ENCODE measurements at places on chromosomes 3 and 15.
A peak's percentile ranks its signal among the peaks of the same experiment; 100 is the strongest.

- DNase-seq, result no peak
Observed at GRCh38 chr3:29515451-29515850, 234.6 kb downstream of the RBMS3 start.

- DNase-seq, result no peak
Observed at GRCh38 chr15:96893159-96893906, 562.8 kb downstream of the NR2F2 start.

DNA sequence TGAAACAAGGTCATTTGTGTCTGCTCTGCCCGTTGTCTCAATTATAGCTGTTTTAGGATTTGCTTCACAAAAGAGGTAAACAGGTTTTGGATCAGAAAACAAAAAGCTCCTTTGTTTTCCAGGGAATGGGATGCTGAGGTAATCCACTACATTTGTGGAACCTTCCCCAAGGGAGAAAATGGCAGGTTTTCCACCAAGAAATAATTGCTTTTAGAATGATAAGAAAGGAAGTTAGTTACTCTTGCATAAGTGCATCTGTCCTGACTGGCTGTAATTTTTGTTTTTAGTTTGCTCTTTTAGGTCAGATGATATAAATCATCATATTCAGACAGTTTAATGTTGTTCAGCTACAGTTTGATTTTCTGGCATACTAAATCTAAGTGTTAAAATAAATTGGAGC is 198.5 kb upstream of the COL8A1 start:
- no peak for DNase-seq

DNA sequence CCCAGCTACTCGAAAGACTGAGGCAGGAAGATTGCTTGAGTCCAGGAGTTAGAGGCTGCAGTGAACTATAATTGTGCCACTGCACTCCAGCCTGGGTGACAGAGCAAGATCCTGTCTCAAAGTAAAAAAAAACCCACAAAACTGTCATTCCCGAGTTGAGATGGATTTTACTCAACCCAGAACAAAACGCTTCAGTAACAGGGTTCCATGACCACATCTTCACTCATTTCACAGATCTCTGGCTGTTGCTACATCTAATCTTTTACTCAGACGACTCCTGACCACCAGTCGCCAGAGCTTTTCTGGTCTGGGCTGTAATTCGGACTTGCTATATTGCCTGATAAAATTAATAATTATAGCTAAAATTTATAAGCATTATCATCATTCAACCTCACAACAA is 2.4 kb downstream of the DRD3 start:
- DNase-seq, result no peak

DNA sequence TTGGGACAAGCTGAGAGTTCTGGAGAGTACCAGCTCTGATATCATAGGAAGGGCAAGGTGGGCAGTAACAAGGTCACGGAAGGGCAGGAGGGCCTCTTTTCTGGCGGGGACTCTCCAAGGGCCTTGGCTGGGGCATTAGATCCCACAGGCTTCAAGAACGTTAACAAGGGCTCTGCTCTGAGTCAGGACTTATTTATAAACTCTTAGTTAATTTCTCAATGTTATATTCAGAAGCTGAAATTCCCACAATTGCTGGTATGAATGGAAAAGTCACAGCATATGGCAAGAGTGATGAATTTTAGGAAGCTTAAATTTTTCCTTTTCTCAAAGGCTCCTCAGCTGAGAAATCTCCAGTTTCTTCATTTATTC is 320.2 kb upstream of the TBC1D5 start:
- DNase-seq, result no peak

DNA sequence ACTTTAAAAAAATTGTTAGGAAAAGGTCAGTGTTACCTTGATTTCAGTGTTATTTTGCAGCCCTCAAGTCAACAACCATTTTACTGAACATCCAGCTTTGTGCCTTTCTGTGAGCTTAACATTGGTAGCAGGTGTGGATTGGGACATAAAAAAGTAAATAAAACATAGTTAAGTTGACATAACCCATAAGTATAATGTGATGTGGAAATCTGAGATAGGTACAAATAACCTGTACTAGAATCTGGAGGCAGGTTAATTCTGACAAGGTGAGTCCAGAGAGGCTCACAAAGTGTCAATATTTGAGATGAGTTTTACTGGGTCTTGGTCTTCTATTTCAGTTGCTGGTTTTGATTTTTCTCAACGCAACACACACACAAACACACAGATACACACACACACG is 151.3 kb downstream of the LPP start:
- no peak for DNase-seq

DNA sequence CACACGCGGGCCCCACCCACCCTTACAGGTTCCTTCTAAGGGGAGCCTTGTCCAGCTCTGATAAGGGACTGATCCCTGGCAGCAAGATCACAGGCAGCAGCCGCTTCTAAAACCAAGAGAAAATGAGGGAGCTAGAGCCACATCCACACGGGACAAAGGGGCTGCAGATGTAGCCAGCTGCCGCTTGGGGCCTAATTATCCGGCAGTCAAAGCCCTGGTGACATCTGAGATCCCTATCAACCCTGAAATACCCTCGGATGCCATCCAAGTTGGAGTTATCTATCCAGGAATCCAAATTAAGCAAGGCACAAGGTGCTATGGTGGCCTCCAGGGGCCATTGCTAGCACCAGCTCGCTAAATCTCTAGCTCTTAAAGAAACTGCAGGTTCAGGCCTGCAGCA is 248.3 kb downstream of the VPS13C start:
- DNase-seq, result no peak

DNA sequence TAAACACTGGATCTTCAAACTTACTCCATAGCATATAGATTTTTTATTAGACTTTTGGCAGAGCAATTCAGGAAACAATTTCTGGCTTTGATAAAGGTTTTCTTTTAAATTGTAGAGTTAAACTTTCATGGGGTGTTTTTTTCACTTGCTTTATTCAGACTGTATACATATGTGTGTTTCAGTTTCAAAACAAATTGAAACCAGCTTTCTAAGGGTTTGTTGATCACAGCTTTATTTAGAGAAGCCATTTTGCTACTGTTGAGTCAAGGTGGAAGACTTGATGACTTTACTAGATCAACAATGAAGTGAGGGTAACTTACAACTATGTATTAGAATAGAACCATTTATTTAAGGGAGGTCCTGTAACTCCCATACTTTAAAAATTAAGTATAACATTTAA is 6.2 kb downstream of the UBE2E1 start:
- no peak for DNase-seq

- DNase-seq, result no peak
Observed at GRCh38 chr3:61928039-61928438, 366.7 kb downstream of the PTPRG start.

GRCh38 chr3:141528800-141529199 is 42.0 kb downstream of the RASA2 start:
- DNase-seq, result no peak

GRCh38 chr15:37122703-37123102 is 22.4 kb upstream of the MEIS2 start:
- DNase-seq, result no peak

GRCh38 chr3:184993394-184993793 is 159.5 kb downstream of the C3orf70 start:
- DNase-seq, result no peak

- DNase-seq, result no peak
Observed at GRCh38 chr15:69390575-69390974, 23.6 kb upstream of the KIF23 start.

- DNase-seq, result no peak
Observed at GRCh38 chr15:91520850-91521249, 332.7 kb upstream of the SLCO3A1 start.

DNA sequence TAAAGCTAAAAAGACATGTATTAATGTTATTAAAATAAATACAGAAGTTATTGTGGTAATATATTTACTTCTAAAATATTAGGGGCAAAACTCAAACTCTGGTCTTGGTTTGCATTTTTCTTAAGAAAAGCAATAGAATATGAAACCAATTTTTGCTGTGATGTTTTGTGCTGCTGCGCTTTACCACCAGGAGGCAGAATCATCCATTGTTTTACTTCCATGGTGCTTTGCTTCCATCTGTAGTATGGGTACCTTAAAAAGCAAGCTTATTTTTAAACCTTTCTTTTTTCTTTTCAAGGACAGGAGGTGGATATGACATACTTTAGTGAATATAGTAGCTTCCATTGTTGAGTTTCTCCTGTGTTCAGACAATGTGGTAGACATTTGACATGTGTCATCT is 46.6 kb upstream of the MRPL3 start:
- DNase-seq, result no peak

DNA sequence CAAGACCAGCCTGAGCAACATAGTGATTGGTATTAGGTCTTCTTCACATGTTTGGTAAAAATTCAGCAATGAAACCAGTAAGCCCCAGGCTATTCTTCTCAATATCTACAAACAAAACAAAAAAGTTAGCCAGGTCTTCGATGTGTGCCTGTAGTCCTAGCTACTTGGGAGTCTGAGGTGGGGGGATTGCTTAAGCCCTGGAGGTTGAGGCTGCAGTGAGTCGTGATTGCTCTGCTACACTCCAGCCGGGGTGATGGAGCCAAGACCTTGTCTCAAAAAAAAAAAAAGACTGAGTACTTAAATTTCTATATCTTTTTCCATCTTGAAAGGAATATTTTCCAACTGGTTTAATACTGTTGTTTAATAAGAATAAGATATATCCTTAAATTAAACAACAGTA is 106.8 kb downstream of the MBNL1 start:
- no peak for DNase-seq

- DNase-seq, result no peak
Observed at GRCh38 chr3:11665331-11665730, 21.6 kb upstream of the VGLL4 start.

DNA sequence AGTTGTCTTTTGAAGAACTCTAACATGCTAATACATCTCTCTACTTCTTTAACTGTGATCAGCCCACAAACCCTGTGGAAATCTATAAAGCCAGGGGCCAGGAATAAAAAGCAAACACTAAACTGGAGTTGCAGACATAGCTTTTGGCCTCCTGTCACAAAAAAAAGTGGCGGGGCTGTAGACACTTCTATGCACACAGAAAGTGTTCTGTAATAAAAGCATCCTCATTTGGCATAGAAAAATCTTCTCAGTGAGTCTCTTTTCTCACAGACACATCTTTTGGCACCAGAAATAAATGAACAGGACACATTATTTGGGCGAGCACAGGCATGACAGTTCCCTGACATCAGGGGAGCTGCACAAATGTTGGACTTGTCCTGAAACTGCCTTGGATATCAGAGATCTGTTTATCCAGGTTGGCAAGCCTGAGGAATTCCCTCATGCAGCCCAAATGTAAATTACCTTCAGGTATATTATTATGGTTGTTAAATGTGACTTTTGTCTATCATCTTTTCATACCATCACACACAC is 355.4 kb downstream of the FGF12 start:
- no peak for DNase-seq

DNA sequence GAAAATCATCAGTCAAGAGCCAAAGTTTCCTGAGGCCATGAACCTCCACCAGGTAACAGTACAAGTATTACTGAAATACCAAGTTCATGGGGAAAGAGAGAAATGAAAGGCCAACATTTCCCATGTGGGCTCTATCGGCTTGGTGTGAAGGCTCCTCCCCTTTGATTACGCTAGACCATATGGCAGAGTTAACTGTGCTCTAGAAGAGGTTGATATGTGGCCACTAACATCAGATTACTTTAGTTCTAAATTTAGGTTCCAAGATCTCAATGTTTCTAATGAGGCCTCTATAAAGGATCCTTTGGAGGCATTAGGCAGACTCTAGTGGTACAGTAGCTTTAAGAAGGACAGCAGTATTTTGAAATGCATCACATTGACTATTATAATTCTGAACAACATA is 127.1 kb downstream of the SEMA6D start:
- no peak for DNase-seq

GRCh38 chr3:168801794-168802193 is 706.1 kb upstream of the GOLIM4 start:
- DNase-seq, result peak; percentile 69

DNA sequence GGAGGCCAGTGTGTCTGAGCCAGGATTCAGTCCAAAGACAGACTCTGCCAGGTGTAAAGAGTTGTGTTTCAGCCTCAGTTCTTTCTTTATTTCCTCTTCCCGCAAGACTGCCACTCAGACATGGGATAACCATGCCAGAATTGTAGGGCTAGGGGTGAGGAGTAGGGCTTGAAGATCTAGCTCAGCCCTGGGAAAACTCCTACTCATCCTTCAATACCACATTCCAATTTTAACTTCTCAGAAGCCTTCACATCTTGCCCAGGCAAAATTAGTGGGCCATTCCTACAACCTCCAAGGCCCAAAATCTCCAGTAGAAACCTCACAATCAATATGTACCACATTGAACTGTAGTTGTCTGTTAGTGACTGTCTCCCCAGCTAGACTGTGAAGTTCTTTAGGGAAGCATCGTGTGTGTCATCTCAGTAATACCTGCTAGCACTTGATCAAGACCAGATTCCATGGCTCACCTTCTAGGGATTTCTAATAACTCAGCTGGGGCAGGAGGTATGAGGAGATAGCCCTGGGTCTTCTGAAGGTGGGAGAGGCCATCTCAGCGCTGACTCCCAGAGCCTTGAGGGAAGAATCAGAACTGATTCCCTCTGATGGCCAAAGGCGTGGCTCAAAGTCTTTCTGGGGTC is 19.7 kb downstream of the HRH1 start:
- no peak for DNase-seq

GRCh38 chr3:157920822-157921700 is 185.2 kb downstream of the SHOX2 start:
- DNase-seq, result no peak

- DNase-seq, result no peak
Observed at GRCh38 chr3:122688996-122689395, 8.4 kb downstream of the PARP14 start.

DNA sequence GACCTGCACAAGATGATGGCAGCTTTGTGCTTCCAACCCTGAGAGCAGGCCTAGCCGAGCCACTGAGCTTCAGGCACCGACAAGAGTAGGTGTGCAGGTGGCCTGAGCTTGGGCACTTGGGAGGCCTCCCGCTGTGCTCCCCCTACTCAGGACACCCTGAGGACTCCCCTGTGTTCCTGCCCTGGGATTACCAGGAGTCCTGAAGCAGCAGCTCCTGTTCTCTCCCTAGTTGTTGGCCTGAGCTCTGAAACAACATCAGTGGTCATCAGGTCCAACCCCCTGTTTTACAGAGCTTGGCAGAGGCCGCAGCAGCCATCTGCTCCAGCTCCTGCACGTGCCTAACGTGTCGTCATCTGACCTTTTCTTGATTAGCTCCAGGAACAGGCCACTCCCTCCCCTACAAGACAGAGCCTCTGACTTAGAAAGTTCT is 8.0 kb upstream of the MESP2 start:
- DNase-seq, result no peak

Measured in fibroblast of skin of left biceps (primary cell).